ENCODE measurements at places on chromosomes 2 and 18.
A peak's percentile ranks its signal among the peaks of the same experiment; 100 is the strongest.

- DNase-seq, result no peak
Measured at GRCh38 chr2:160365716-160366367, 127.8 kb downstream of the RBMS1 start.

- peak; percentile 80 for DNase-seq
Measured at GRCh38 chr2:203869223-203870042, 1.9 kb downstream of the CTLA4 start.

- no peak for DNase-seq
Measured at GRCh38 chr2:165895974-165896373, 57.6 kb downstream of the TTC21B start.

DNA sequence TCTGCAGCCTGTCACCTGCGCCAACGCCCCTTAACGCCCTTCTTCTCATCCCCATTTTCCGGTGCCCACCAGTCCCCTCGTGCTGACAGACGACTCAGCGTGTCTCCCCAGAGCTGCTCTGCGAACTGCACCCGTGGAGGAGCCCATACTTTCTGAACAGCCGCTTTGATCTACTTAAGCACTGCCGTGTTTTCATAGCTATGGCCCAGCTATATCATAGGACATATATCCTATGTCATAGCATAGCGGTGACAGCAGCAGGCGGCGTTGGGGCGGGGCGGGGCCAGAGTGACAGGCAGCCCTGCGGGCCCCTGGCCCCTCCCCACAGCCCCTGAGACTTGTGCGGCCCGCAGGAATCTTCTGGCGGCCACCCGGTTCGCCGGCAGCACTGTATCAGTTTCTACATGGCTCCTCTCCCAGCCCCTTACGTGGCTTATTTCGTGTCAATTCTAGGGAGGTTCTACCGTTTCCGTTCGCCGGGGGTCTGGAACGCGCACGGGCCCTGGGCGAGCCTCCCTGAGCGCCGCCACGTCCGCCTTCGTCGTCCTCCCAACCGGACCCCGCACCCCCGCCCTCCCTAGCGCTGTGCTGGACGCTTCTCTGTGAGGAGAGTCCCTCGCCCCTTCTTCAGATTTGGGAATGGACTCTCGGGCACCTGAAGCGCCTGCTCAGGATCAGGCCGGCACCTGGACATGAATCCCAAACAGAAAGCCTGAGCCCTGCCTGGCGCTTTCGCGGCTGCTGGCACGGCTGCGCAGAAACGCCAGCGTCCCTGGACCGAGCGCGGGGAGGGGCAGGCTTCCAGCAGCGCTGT is 35.4 kb downstream of the PTPN18 start:
- DNase-seq, result peak; percentile 85

GRCh38 chr2:85327160-85327821 is 498 bp downstream of the TGOLN2 start:
- DNase-seq, result no peak

DNA sequence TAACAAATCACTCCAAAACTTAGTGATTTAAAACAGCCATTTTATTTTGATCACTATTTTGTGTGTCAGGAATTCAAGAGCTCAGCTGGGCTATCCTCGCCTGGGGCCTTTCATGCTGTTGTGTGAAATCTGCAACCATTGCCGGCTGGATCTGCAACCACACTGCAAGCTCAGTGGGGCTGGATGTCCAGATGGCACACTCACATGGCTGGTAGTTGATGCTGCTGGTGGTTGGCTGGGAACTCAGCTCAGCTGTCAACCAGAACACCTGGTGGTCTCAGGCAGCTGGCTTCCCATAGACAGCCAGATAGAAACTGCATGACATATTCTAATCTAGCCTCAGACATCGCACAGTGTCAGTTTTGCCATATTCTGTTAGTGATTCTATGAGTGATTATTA is 30.6 kb upstream of the AP1S3 start:
- DNase-seq, result no peak

- no peak for DNase-seq
Measured at GRCh38 chr2:85433511-85434089, 15.1 kb downstream of the SH2D6 start.

DNA sequence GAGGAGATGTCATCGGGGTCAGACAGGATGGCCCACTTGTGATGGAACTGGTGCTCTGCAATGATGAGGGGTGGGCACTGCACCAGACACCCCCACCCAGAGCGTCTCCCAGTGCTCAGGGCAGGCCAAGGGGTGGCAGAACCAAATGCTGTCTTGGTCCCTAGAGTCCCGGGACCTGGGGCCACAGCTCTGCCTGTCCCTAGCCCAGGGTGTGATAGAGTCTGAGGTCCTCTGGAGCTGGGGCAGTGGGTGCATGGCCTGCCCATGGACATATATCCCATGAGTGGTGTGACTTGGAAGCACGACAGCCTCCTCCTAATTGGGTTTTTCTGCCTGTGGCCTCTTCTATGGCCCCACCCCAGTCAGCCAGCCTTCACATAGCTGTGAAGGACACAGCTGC is 6.7 kb upstream of the OTOF start:
- DNase-seq, result no peak

GRCh38 chr18:48690494-48690893 is 151.7 kb downstream of the CTIF start:
- no peak for DNase-seq

GRCh38 chr2:151551556-151551955 is 141.9 kb downstream of the RIF1 start:
- no peak for DNase-seq

All from activated CD8-positive, alpha-beta memory T cell treated with anti-CD3 and anti-CD28 coated beads for 24 hours (primary cell).